Tracheal epithelial cell (primary cell): ENCODE measurements at places on chromosomes 5 and 9. TPM values are rescaled to one million over a fixed set of nuclear protein-coding genes. Genes with fewer than 3 reads are reported as not detected.

Gene CDH10
- not detected in 2 replicates for total RNA-seq

Gene TMEM252
- not detected in 2 replicates for total RNA-seq

Gene ZDHHC11
- total RNA-seq, result 0.43 and 0.72 TPM in 2 replicates

Gene CSF2
- total RNA-seq, result 69.2 TPM in 1 of 2 replicates, not detected in the other

Gene SPATA31D4
- total RNA-seq, result not detected in 2 replicates

Gene IFNA21
- not detected in 2 replicates for total RNA-seq
